ENCODE measurements at places on chromosomes 3 and 15.

- no peak for ATAC-seq
Measured at GRCh38 chr3:25181096-25181495, 247.0 kb upstream of the RARB start.

DNA sequence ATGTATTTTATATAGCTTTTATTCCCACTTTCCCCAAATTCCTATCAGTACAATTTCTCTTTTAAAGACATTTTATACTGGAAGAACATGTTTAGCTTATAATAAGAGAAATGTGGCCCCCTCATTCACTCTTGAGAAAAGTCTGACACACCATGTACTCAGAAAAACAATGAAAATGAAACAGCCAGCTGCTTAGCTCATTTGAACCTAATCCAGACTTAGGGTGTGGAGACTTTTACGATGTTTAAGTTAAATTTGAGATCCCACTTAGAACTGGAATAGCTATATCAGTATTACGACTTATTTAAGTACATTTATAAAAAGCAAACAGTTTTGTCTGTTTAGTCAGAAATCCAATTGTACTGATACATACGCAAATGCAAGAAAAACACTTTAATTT lies 252.3 kb upstream of the ARRDC4 start:
- ATAC-seq: no peak

GRCh38 chr3:156834435-156834834 lies 8.3 kb downstream of the LEKR1 start:
- no peak for ATAC-seq

- no peak for ATAC-seq
Measured at GRCh38 chr15:97576929-97577645, 383.4 kb upstream of the ARRDC4 start.

- ATAC-seq: no peak
Measured at GRCh38 chr3:66642019-66642418, 141.2 kb upstream of the LRIG1 start.

- no peak for ATAC-seq
Measured at GRCh38 chr15:84800365-84800806, 16.8 kb upstream of the ALPK3 start.

GRCh38 chr3:10725067-10725466 lies 91.0 kb upstream of the SLC6A11 start:
- no peak for ATAC-seq

GRCh38 chr3:71217640-71218222 lies 365.8 kb downstream of the FOXP1 start:
- no peak for ATAC-seq

GRCh38 chr15:89652131-89652530 lies 3.1 kb downstream of the KIF7 start:
- no peak for ATAC-seq

GRCh38 chr3:18864933-18865731 lies 283.2 kb upstream of the KCNH8 start:
- ATAC-seq: no peak

- ATAC-seq: no peak
Measured at GRCh38 chr3:110383356-110383755, 688.3 kb upstream of the NECTIN3 start.
